ENCODE measurements at places on chromosomes 3 and 15. TPM values are rescaled to one million over a fixed set of nuclear protein-coding genes. Genes with fewer than 3 reads are reported as not detected.
A peak's percentile ranks its signal among the peaks of the same experiment; 100 is the strongest.

The TPRG1 gene
- 2.7 TPM for total RNA-seq

GRCh38 chr3:119898478-119899191 is 116.7 kb downstream of the NR1I2 start:
- no peak for DNase-seq
- no peak overlapping the region for H3K27ac ChIP-seq
- no peaks in the 10 kb centered on the region for H3K27me3 ChIP-seq
- H3K4me3 ChIP-seq = no peak overlapping the region

DNA sequence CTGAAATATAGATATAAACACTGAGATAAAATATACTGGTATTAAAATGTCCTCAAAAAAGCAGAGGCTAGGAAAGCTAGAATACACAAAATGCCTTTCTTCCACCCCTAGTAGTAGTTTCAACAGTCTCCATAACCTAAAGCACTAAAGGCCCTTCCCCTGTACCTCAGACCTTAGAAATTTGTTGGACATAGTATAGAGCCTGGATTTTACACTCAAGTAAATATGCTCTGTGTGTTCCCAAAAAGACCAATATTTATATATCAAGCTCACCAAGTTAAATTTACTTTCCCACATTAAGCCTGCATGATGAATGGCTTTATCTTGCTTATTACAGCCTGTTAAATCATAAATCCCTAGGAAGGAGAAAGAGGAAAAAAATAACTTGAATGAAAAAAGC is 378.7 kb upstream of the AZI2 start:
- no peaks in the 10 kb centered on the region for H3K36me3 ChIP-seq
- H3K27ac ChIP-seq = no peak overlapping the region
- no peaks in the 10 kb centered on the region for H3K27me3 ChIP-seq
- DNase-seq = no peak
- H3K4me1 ChIP-seq = no peaks in the 10 kb centered on the region
- H3K4me3 ChIP-seq = no peak overlapping the region

The CACNA2D2 gene
- total RNA-seq = 3.6 TPM

DNA sequence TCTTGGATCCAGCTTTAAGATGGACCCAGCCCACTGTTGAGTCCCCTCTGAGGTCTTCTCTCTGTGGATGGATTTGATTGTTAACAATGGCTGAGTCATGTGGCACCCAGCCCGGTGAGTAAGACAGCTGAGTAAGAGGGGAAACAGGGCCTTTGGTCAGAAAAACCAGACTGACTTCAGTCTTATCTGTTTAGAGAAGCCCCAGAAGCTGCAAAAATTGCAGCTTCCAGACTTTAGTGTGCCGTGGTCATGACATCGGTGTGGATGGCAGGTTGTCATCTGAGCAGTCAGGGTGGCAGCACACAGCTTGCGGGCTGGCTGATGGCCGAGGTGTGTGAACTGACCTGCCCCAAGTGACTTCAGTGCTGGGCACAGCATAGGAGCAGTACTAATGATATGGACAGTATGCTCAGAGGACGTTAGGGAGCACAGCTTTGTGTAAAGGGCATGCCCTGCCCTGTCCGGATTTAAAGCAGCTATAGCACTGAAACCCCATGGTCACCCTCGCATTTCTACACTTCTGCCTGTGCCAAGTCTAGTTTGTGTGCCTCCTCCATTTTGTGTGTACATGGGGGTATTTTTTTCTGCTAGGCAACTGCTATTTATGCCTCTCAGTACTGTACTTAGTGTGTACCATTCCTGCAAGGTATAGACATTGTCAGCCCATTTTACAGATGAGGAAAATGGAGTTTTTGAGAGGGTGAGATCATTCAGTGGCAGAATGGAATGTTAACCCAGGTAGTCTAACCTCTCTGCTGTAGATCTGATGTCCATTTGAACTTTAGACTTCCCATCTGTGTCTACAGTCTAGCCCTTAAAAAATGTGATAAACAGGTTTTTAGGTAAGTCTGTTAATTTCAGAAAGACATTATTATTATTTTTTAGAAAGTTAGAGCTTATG is 44.4 kb downstream of the FLNB start:
- H3K4me3 ChIP-seq = no peak overlapping the region
- H3K27me3 ChIP-seq = no peaks in the 10 kb centered on the region
- no peaks in the 10 kb centered on the region for H3K36me3 ChIP-seq
- no peak for DNase-seq
- peak overlapping the region; percentile 25 for H3K27ac ChIP-seq
- peaks cover 41% of the 10 kb centered on the region for H3K4me1 ChIP-seq

- no peak for DNase-seq
- peaks cover 7% of the 10 kb centered on the region for H3K27me3 ChIP-seq
- no peak overlapping the region for H3K4me3 ChIP-seq
- no peaks in the 10 kb centered on the region for H3K4me1 ChIP-seq
- no peak overlapping the region for H3K27ac ChIP-seq
These were observed 1.9 kb upstream of the CAMKV start for GRCh38 chr3:49871531-49872153.

DNA sequence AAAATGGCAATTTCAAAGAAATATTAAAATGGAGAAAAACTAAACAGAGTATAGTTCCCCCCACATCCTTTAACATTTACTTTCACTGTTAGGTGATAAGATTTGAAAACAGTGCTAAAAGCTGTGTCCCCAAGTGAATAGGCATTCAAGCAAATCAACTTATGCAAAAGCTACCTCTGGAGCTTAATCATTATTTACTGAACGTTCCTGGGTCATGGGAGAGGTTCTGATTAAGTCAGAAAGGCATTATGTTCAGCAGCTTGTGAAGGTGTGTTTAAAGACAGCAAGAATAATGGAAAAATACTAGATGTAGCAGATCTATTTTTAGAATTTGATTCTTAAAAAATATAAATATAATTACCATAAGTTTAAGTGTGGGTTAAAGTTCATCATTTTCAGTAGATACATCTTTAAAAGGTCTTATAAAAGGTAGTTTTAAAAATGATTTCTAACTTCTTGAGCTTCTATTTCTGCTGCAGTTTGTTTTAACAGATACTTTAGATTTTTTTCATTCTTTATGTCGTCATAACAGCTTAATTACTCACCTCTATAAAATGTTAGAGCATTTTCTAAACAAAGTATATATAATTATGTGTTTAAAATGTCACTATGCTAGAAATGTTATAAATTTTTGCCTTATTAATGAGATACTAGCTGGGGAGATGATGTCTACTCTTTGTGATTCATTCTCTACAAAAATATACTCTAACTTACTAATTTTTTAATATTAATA is 127.9 kb downstream of the MITF start:
- H3K27ac ChIP-seq = peak overlapping the region; percentile 81
- H3K4me1 ChIP-seq = peaks cover 19% of the 10 kb centered on the region
- DNase-seq = no peak

The CP gene
- 72.1 TPM for total RNA-seq

DNA sequence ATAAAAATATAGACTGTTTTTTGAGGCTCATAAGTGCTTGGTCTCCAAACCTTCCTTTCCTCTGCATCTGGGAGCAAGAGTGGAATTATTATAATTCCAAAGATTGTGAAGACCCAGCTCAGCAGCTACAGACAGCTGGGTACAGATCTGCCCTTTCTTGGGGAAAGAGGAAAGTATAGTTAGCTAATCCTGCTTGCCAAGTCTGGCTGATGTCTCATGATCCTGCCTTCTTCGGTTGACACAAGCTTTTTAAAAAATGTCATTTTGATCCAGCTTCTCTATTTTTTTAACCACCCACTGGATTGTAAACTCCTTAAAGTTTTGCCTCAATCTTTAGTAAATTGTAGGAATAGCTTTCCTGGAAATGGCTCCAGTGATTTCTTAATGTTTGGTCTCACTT is 181.1 kb downstream of the LRTM1 start:
- H3K4me1 ChIP-seq = no peaks in the 10 kb centered on the region
- DNase-seq = no peak
- H3K36me3 ChIP-seq = no peaks in the 10 kb centered on the region
- no peaks in the 10 kb centered on the region for H3K27me3 ChIP-seq

The PYGO1 gene
- total RNA-seq = 3.7 TPM

The DENND6A gene
- total RNA-seq = 38.4 TPM

The GMPS gene
- 43.9 TPM for total RNA-seq

- no peaks in the 10 kb centered on the region for H3K4me1 ChIP-seq
- H3K36me3 ChIP-seq = no peaks in the 10 kb centered on the region
- no peak overlapping the region for H3K27ac ChIP-seq
- no peak for DNase-seq
- H3K4me3 ChIP-seq = no peak overlapping the region
These were observed 35.7 kb upstream of the CPB1 start for GRCh38 chr3:148791920-148792319.

DNA sequence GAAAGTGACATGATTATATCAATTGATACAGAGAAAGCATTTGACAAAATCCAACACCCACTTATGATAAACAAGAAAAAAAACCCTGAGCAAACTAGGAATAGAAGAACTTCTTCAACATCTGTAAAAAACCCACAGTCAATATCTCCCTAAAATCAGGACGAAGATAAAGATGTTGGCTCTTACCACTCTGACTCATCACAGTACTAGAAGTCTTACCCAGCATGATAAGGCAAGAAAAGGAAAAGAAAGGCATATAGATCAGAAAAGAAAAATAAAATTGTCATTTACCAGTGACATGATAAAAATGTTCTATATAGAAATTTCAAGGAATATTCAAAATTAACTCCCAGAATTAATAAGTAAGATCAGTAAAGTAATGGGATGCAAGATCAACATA is 7.2 kb upstream of the FBXW12 start:
- no peaks in the 10 kb centered on the region for H3K36me3 ChIP-seq
- H3K27me3 ChIP-seq = no peaks in the 10 kb centered on the region
- no peak overlapping the region for H3K27ac ChIP-seq
- DNase-seq = no peak

- H3K27ac ChIP-seq = peak overlapping the region; percentile 51
- H3K36me3 ChIP-seq = no peaks in the 10 kb centered on the region
- H3K4me1 ChIP-seq = no peaks in the 10 kb centered on the region
- H3K4me3 ChIP-seq = no peak overlapping the region
These were observed 243.3 kb upstream of the TOPAZ1 start for GRCh38 chr3:43998370-43998835.

DNA sequence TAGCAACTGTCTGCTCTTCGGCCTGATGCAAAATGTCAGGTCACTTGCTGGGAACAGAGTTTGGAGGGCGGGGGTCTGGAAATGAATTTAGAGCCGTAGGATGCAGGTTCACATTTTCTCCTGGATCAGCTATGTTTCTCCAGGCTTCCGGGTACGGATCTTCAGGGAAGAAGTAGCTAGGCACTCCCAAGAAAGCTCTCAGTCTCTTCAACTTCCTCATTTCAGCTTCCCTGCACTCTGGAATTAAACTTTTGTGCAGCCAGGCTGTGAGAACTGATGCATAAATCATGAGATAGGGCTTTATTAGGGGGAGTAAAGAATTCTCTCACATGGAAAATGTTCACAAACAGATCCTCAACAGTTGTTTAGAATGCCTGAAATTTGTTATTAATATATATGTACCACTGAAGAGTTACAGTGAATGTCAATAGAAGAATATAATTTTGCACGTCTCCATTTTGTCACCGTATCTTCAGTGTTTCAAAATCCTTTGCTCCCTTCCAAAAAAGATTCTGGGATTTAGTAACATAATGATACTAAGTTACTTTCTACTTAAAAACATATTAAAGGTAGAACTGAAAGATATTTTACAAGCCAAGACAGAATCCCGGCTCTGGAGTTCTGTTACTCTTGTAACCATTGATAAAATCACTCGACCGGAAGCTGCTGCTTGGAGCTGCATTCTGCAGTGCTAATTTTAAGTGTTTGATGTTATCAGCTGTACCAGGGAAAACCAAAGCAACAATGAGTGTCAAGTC is 178.5 kb upstream of the P2RY1 start:
- no peaks in the 10 kb centered on the region for H3K27me3 ChIP-seq
- no peaks in the 10 kb centered on the region for H3K36me3 ChIP-seq
- peak; percentile 33 for DNase-seq
- H3K4me3 ChIP-seq = no peak overlapping the region

GRCh38 chr3:24496529-24497482 is 2.2 kb upstream of the THRB start:
- H3K4me3 ChIP-seq = no peak overlapping the region
- peak; percentile 59 for DNase-seq
- no peaks in the 10 kb centered on the region for H3K4me1 ChIP-seq
- H3K36me3 ChIP-seq = no peaks in the 10 kb centered on the region

DNA sequence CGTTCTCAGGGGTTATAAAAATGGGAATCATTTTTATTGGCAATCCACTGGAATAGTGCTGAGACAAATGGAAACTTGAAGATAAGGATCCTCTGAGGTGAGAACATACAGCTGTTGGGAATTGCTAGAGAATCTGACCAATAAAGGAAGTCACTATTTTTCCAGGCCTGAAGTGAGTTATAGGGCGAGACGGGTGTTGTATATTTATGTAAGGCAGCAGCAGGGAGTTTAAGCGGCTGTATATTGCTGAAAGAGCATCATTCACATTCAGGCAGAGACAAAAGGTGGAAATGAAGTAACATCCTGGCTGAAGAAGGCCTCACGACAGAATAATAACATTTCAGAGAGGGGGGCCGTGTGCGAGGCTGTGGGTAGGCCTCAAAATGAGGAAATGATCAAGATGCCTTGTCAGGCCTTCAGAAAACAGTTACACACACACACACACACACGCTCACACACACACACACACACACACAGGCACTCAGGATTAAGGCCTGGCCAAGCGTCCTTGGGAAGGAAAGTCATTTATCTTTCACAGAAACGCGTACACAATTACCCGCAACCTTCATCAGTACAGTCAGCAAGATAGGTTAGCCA is 964.9 kb upstream of the NR2F2 start:
- no peaks in the 10 kb centered on the region for H3K36me3 ChIP-seq
- DNase-seq = no peak
- no peaks in the 10 kb centered on the region for H3K4me1 ChIP-seq
- peak overlapping the region; percentile 59 for H3K27ac ChIP-seq

The FBLN2 gene
- total RNA-seq = 43.4 TPM

The FANCD2OS gene
- not detected for total RNA-seq

GRCh38 chr3:114650808-114651207 is 357.0 kb downstream of the TIGIT start:
- no peaks in the 10 kb centered on the region for H3K27me3 ChIP-seq
- no peak overlapping the region for H3K4me3 ChIP-seq
- no peaks in the 10 kb centered on the region for H3K36me3 ChIP-seq
- no peak overlapping the region for H3K27ac ChIP-seq

The ZPLD1 gene
- total RNA-seq = 1.2 TPM

The GOLIM4 gene
- 29.9 TPM for total RNA-seq

DNA sequence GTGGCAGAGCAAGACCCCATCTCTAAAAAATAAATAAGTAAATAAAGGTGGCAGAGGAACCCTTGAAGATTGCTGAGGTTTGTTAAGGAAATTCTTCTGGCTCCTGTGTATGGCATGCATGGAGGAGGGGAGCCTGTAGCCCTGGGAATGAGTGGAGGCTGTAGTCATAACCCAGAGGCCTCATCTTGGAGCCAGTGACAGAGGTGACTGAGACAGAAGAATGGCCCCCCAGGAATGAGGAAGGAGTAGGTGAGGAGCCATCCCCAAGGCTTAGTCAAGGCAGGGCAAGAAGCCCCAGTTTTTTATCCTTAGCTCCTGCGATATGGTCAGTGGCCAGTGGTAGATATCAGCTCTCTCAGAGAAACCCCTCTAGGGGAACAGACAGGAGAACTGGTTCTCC is 46.5 kb downstream of the BSN start:
- H3K27ac ChIP-seq = no peak overlapping the region
- H3K4me3 ChIP-seq = no peak overlapping the region
- no peak for DNase-seq
